ENCODE measurements at places on chromosomes 7 and 10.

- no peak for DNase-seq
Measured at GRCh38 chr10:73591935-73592699, 975 bp upstream of the USP54 start.

GRCh38 chr10:133455196-133455595 is 1.5 kb downstream of the SCART1 start:
- no peak for DNase-seq

- DNase-seq = no peak
Measured at GRCh38 chr10:36683421-36683820, 442.0 kb upstream of the ANKRD30A start.

DNA sequence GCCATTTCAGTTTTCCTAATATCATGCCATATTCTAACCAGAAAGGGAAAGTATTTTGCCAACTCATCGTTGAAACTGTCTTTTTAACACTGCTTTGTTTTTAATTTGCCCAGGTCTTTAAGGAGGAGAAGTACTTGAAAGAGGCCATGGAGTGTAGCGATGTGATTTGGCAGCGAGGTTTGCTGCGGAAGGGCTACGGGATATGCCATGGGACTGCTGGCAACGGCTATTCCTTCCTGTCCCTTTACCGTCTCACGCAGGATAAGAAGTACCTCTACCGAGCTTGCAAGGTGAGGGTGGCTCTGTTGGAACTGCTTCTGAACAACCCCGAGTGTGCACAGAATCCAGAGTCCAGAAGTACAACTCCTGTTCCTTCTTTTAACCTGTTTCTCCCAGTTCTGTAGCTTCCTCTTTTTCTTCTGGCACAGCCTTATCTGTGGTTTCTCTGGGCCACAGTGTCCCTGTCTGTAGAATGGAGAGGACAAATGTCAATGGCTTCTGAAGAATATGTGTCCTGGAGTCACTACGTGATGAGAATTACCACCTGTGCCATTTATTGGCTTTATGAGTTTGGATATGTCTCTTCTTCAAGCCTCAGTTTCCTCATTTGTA is 60.1 kb downstream of the LANCL2 start:
- DNase-seq = no peak

GRCh38 chr7:30849565-30849964 is 62.1 kb upstream of the AQP1 start:
- DNase-seq = no peak

DNA sequence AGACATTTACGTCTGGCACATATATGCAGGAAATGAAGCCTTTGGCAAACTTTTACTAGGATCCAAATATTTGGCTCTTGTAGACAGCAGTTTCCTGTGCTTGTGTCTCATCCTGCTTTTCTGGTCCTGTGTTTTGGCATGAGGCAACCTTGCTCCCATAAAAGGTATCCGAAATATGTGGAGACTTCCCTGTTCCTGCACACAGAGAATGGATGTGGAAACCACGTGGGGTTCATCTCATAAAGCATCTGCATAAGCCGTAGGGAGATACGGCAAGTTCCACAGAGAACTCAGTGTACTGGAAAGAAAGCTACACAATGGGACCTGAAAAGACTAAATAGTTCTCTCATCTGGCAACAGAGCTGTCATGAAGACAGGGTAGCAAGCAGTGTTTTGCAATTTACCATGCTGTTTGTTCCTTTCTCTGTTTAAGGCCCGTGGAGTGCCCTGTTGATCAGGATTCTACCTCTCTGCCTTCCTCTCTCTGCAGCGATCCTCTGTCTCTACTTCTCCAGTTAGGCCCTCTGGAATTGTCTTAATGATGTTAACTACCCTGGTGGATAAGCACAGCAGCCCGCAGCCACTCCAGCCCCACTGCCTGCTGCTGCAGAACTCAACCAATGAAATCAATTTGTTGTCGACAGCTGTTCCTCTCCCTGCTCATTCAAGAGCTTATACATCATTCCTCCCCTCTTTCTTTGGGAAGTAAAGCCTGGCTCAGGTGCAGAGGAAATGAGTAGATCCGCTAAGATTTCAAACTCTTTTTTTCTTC is 293.6 kb downstream of the CSTF2T start:
- no peak for DNase-seq

DNA sequence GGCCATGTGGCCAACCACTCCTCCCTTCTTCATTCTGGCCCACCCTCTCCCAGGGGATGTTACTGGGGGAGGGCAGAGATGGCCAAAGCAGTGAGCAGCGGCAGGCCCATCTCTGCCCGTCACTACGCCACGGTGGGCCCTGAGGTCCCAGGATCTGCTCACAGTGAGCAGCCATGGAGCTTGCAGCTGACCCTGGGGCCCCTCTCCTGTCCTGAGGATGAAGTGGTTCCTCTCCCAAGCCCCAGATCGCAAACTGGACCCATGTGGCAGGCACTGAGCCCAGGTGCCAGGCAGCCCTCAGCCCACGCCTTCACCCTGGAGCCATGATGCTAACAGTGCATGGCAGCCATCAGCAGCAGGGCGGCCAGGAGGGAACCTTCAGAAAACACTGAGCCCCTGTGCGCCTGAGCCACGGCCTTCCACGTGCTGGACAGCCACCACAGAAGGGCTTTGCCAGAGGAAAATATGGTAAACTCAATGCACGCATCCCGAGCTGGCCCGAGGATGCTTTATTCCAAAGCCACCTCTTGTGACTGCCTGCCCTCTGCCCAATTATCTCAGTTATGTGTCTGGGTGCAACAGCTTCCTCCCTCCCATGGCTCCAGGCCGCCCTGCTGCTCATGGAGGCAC is 485.7 kb downstream of the PTPRN2 start:
- DNase-seq = no peak

DNA sequence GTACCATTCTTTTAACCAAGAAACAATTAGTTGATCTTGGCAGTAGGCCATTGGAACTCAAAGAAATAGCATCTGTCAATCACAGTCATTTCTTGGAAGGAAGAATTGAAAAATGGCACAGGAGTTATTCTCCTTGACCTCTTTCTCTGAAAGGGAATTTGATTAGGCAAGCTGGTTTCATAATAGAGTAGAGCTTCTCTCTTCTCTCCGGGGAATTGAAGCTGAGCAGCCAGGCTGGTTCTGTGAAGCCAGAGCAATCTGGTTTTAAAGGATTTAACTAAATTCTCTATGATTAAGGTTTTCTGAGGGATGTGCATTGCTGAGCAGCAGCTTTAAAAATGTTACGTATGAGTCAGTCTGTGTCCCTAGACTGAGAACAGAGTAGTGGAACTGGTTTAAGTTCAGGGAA is 70.2 kb downstream of the AHCYL2 start:
- peak; percentile 49 for DNase-seq

DNA sequence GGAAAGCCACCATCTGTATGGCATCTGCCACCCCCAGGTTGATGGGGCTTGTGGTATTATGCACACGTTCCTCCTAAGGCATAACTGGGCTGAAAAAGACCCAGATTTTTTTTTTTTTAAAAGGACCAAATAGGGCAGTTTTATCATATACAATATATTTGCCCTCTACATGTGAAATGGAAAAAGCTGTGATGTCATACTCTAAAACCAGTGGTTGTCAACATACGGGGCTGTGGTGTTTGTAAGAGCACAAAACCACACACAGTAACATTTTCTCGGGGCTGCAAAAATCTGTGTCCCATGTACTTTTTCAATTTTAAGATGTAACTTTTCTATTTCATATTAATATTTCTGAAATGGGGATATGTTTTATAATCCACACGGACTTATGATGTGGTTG is 34.9 kb downstream of the FAM171A1 start:
- DNase-seq = no peak

- DNase-seq = no peak
Measured at GRCh38 chr10:121536310-121536913, 61.8 kb downstream of the FGFR2 start.

DNA sequence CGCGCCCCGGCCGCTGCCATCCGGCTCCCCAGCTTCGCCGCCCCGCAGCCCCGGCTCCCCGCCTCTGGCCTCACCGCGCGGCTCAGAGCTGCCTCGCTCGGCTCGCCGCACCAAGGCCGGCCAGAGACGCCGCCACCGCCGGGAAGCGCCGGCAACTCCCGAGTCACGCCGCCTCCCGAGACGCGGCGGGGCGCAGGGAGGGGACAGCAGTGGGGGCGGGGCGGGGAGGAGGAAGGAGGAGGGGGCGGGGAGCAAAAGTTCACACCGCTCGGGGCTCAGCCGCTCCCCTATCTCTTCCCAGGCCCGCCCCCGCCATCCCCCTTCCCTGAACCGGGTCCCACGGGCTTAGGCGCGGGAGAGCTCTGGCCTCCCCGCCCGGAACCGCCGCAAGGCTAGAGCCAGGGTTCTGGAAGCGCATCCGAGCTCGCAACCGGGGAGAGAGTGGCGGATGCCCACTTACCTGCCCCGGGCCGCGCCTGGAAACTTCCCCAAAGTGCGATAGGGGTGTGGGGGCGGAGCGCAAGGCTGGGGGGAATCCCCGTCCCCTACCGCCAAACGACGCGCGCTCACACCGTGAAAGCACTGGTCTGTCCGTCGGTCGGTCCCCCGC is 1.0 kb downstream of the CHST15 start:
- DNase-seq = no peak

- DNase-seq = no peak
Measured at GRCh38 chr10:103734731-103735130, 120.6 kb downstream of the SH3PXD2A start.

DNA sequence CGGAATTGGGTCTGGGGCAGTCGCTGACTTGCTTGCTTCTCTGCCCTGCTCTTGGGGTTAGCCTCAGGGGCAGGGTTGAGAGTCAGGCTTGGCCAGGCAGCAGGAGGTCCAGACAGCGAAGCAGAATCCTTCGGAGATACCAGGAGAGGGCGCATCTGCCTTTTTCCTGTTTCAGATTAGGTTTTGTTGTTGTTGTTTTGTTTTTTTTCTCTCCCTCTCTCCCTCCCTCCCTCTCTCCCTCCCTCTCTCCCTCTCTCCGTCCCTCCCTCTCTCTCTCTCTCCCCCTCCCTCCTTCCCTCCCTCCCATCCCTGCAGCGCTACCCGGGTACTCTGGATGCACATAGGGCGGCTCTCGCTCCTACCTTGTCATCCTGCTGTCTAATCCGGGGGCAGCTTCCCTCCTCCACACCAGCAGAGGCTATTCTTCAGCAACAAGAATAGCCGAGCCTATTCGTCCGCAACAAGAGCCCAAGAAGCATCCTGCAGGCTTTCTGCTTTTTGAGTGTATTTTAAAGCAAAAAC is 758 bp upstream of the OPTN start:
- peak; percentile 39 for DNase-seq

DNA sequence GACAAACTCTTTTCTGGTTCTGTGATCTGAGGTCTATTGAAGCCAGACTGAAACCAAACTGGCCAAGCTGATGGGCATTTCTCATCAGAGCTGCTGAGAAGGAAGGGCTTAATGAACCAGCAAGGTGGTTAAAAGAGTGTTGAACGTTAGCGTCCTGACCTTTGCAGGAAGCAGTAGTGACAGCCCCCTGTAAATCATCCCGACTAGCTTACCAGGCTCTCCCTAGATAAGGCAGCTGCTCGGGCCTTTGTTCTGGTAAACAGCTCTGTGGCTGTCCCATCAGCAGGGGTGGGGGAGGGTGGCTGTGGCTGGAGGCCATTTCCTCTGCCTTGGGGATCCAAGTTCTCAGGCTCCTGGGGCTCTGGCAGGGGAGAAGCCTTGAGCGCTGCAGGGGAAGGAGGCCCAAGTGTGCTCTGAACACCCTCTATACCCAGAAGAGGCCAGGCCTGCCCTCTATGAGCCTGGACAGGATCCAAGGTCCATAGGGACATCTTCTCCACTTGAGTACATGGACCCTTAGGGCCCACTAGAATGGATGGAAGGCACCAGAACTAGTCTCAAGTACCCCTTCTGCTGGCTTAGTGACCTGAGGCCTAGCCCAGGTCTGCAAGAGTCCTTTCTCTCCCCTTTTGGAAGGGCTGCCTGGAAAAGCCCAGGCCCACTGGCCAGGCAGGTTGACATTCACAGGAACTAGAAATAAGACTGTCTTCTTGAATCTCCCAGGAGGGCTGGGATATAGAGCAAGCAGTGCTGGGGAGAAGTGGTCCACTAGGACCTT is 134.6 kb downstream of the ARHGAP22 start:
- DNase-seq = no peak

DNA sequence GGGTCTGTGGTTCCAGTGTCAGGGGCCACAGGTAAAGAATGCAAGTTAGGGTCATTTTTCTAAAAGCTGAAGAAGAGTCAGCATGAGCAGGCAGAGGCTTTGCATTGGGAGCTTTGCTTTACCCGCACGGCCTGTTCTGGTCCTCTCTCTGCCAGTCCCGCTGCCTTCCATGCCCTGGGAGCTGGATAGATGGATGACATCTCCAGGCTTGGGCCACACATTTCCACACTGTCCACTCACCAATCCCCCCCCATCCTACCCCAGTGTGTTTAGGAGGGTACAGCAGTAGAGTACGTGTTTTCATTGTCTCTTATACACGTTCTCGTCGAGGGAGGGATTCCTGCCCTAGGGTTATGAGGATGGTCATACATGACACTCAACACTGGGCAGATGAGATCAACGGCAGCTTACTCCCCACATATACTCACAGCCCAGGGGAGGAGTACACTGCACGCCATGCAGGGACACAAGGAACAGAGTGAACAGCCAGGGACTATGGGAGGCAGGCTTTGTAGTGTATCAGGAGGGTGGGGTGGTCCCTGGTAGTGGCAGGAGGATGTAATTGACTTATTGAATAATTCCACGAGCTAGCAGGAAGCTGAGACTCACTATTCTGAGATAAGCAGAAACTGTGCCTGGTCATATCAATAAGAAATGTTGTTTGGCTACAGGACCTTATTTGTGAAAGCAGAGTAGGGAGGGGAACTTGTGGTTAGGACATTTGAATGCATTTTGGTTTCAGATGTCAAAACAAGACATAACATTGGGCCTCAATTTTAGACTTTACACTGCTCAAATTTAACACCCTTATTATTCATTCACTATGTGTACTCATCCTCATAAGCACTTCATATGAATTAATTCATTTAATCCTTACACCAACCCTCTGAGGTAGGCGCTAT is 36.6 kb downstream of the PLPP4 start:
- DNase-seq = no peak

- no peak for DNase-seq
Measured at GRCh38 chr7:87369216-87369615, 23.8 kb downstream of the CROT start.

DNA sequence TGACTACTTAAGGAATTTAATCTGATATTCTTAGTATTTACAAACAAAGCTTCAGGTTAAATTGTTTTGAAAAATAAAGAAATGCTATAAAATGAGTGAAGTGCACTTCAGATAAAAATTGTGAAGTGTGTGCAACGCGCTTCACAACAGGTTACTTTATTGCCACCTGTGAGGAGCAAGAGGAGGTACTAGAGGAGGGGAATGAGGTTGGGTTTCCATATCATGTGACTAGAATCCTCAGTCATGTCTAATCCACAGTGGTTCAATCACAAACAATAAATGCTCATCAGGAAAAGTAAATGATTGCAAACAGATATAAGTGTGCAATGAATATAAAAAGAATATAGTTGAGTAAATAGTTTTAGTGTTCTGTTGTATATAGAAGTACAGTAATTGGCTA is 34.5 kb upstream of the CD36 start:
- DNase-seq = no peak
